ENCODE measurements at places on chromosomes 16 and 17.

DNA sequence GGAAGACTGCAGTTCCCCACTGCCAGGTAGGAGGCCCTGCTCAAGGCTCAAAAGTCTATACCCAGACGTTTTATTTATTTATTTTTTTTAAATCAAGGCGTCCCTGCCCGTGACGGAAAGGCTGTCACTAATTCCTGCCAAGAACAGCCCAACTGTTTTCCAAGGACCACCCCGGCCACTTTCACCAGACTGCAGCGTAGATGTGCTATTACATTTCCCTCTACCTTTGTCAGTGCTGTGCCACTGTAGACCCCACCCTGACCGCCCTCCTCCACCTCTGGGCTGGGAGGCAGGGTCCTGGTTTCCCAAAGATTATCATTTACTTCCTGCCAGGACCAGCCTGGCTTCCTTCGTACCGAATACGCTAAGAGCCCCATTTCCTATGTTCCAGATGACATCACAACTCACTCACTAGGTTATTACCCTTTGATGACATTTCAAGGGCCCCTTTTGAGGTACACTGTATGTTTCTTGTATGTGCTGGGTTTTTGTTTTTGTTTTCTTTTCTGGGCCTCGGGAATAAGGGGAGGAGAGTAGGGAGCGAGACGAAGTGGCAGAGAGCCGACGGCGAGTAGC, 6.3 kb upstream of the RNF227 start:
- no peak for DNase-seq

GRCh38 chr17:61485067-61485775, 33.0 kb downstream of the TBX4 start:
- DNase-seq = no peak

DNA sequence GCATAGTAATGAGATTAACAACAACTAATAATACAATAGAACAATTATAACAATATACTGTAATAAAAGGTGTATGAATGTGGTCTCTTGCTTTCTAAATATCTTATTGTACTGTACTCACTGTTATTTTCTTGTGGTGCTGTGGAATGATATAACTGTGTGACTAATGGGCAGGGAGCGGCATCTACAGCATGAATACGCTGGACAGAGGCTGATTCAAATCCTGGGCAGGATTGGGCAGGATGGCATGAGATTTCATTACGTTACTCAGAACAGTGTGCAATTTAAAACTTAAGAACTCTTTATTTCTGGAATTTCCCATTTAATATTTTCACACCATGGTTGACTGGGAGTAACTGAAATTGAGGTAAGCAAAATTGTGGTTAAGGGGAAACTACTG, 1239.8 kb upstream of the GOT2 start:
- no peak for DNase-seq

- no peak for DNase-seq
These were observed 179.1 kb downstream of the ABCC12 start for GRCh38 chr16:47976636-47977210.

DNA sequence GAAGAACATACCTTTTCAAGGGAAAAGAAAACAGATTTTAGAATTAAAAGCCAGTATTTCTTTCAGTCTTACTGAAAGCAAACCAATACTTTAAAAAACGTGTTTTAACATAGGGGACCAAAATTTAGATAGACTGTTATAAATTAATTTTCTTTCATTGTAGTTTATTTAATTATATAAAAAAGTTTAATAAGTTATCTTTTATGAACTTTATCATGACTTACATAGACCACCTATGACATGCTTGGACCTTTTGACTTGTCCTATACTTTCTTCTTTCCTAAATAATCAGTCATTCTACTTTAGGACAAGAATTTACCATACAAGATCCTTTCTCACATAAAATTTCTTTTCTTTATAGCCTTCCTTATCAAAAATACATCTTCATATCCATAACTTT, 102.0 kb upstream of the HAS3 start:
- no peak for DNase-seq

DNA sequence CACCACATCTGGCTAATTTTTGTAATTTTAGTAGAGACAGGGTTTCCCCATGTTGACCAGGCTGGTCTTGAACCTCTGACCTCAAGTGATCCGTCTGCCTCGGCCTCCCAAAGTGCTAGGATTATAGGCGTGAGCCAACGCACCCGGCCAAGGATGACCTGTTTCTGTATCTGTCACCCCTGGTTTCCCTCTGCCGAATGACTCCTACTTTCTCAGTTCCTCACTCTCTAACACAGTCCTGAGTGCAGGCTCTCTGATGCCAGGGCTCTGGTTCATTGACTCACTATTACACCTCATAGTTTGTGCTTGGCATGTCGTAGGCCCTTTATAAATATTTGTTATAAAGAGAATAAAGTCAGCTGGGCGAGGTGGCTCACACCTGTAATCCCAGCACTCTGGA, 10.7 kb upstream of the PRPF8 start:
- DNase-seq = no peak

- no peak for DNase-seq
These were observed 257 bp downstream of the SNAI3 start for GRCh38 chr16:88686062-88686438.

DNA sequence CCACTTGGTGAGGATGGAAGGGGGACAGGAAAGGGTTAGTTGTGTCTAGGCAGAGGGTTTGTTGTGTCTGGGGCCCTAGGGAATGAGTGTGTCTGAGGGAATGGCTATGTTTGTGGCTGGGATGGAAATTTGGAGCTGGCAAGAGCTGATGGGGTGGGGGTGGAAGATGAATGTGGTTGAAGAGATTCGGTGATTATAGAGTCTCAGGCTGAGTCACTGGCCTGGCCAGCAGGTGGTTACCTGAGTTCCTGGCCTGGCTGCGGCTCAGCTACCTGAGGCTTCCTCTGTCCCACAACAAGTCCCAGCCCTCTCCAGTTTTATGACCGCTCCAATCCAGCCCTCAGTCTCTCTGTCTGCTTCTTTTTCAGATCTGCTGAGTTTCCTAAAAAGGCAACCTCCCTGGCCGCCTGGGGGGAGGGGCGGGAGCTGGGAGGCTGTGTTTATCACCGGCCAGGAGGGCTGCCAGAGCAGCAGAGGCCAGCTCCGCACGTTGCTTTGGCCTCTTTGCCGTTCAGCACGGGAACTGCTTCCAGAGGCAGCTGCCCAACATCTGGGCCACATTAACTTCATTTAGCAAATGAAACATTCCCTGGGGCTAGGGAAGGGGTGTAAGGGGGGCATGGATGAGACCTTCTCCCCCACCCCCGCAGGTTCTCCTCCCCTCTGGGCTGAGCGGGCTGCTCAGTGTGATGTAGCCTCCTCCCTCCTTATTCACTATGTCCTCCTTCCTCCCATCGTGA, 21.8 kb downstream of the ITGB3 start:
- no peak for DNase-seq

GRCh38 chr17:48542114-48542656, 2.7 kb downstream of the HOXB2 start:
- DNase-seq = no peak

DNA sequence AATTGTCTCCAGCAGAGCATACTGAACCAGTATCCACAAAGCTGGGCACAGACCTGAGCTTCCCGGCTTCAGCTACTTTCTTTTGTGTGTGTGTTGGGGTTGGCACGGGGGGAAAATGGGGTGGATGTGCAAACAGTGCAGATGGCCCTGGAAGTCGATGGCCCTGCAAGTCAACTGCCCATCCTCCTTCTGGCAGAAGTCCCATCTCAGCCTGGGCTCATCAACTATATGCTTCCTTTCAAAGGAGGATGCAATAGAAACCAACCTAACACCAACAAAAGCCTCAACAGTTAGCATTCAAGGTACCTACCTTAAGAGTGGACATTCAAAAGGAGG, 55.7 kb downstream of the SOX9 start:
- DNase-seq = no peak

- DNase-seq = no peak
These were observed 4.5 kb downstream of the PLLP start for GRCh38 chr16:57279780-57280638.

GRCh38 chr17:17792037-17792550, 44.7 kb downstream of the SREBF1 start:
- no peak for DNase-seq

DNA sequence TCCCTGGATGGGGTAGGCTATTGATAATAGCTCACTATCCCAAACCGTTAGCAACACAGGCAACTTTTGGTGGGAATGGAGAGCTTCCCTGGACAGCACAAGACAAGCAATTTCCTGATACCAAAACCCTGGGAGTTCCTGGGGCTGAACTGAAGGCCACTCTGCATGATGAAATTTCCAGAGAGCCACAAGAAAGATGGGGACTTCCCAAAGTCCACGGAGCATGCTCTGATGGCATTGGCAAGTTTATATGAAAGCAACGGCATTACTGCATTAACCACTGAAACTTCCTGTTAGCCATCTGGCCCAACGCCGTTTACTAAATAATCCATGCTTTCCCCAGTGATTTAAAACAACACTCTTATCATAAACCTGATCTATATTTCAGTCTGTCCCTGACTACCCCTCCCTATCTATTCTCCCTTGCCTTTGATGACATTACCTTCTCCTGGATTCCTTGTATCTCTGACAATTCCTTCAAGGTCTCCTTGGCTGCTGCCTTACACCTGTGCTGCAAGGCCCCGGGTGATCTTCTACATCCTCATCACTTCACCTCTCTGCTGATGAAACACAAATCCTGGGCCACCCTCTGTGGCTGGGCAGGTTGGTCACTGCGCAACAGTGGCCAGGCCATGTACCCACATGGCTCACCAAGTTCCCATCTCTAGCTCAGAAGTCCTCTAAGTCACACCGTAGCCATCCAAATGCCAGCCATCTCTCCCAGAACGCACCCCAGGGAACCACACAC, 108.5 kb upstream of the RCVRN start:
- DNase-seq = no peak

DNA sequence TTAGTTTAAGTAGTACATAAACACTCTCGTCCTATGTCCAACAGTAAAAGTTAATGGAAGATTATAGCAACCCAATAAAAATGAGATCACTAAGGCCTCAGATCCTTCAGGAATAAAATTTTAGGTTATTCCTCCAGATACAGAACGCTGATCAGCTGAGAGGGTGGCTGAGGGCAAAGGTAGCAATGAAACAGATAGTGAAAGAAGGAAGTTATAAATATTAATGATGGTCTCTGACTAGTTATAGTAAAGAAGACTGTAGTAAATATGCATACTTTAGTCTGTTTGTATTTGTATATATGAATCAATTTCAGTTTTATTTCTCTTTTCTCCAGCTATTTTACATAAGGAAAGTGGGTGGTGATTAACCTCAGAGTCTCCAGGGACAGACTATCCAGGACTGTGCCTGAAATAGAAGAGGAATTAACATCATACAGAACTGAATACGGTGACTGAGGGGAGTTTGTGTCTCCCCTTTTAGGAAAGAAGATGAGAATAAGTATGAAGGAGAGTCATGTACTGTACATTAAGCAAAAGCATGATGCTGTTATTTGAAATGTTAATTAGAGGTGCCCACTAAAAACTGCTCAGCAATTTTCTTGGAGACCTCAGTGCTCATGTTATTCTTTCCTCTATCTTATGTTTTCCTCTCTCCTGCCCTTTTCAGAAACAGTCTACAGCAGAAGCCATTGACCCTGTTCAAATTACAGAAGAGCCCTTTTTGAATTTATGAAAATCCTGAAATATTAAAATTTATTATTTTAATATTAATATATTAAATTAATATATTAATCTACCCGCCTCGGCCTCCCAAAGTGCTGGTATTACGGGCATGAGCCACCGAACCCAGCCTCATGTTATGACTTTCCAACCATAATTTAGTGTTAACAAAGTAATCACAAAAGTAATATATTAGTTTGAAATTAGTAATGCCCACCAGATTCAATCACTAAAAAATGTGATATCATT, 36.5 kb upstream of the DHRS7B start:
- no peak for DNase-seq

- no peak for DNase-seq
These were observed 13.2 kb upstream of the CLEC18C start for GRCh38 chr16:70160388-70160787.

DNA sequence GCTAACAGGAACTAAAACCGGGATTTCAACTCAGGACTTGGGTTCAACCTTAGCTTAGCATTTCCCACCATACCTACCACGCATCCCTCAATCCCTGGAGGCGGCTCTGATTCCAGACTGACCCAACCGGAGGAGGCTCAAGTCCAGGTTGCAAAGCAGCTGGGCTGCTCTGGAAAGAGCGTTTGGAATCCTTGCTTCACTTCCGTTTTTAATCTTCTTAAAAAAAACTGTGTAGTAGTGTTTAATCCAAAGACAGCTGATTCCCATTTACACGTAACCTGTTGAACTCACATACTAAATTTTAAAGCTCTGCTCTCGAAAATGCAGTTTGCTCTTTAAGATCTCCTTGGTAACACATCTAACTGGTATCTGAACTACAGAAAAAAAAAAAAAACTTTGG, 50.0 kb downstream of the NXN start:
- DNase-seq = no peak

DNA sequence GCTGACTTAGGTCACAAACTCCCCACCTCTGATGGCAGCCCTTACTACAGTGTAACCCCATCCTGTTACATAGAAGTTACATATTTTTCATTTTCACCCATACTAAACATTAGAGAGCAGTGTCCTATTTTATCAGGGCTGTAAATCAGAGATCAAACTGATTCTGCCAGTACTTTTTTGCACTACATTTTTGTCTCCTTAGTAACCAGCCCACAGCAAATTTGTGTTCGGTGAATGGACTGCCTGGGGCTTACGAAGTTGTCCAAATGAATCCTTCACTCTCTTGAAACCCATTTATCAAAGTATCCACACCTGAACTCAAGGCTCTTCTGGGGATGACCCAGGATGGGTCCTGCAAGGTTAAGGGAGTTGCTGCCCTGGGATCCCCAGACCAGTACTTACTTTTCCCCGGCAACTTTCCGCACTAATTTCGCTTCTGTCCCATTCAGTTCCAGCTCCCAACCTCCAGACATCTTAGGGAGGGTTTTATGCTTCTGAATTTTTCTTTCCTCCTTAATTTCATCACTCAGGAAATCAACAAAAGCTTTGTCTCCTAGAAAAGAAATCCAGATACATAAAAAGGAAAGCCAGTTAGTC, 1.1 kb downstream of the C1QBP start:
- DNase-seq = no peak

GRCh38 chr17:28055546-28056275, 13.2 kb downstream of the NLK start:
- DNase-seq = no peak

DNA sequence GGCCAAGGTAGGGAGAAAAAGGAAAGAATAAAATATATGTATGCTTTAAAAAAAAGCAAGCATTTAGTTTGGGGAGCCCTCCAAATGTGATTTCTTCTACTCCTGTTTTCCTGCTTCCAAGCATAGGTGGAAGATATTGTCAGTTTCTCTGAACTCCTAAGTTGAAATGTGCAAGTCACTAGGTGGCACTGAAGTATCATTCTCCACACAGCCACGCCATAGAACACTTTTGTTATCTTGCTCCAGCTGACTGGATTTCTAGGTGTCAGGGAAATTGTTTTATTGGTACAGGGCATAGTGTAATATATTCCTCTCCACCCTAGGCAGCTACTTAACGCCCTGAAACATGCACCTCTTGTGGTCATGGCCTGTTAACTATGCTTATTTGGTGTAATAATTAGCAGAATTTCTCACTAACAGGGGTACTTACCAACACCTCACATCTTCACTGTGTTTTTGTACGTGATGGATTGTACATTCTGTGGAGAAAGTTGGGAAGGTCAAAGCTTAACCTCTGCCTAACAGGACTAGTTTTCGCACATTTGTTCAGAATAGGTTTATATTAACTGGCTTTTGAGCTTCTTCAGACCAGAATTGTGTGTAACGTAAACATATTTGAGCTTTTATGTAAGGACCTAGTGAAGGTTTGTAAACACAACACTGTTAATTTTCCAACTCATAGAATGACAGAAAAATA, 69.3 kb downstream of the FTO start:
- DNase-seq = no peak

GRCh38 chr17:77707546-77707945, 251.0 kb upstream of the TNRC6C start:
- no peak for DNase-seq
